ENCODE measurements at places on chromosomes 7 and 10. TPM values are rescaled to one million over a fixed set of nuclear protein-coding genes. Genes with fewer than 3 reads are reported as not detected.
A peak's percentile ranks its signal among the peaks of the same experiment; 100 is the strongest.

The LDB3 gene
- total RNA-seq: 3.2 TPM

The SLC16A9 gene
- 2.3 TPM for total RNA-seq

The OR9A2 gene
- total RNA-seq: not detected

The SPDYE16 gene
- total RNA-seq: not detected

The ZCWPW1 gene
- 7.2 TPM for total RNA-seq

The PPP1R17 gene
- not detected for total RNA-seq

The CHCHD1 gene
- 18.7 TPM for total RNA-seq

The DNA2 gene
- total RNA-seq: 6.2 TPM

GRCh38 chr7:143382791-143383641 is 1.9 kb downstream of the ZYX start:
- DNase-seq: no peak

GRCh38 chr7:158617737-158618128 is 30.1 kb upstream of the PTPRN2 start:
- DNase-seq: no peak

DNA sequence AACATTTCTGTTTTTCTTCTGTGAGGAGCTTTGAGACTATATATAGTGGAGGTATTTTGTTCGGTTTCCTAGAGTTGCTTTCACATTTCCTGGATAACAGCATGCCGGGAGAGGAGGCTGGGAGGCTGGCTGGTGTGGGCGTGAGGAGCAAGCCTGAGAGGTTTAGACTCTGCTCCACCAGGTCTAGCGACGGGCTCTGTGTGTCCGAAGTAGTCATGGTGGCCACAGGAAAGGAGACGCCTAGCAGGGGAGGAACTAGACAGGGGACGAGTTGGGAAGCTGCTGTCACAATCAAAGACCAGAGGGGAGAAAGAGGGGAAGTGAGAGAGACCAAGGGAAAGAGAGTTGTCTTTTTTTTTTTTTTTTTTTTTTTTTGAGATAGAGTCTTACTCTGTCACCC is 19.6 kb downstream of the PTPRE start:
- no peak for DNase-seq

DNA sequence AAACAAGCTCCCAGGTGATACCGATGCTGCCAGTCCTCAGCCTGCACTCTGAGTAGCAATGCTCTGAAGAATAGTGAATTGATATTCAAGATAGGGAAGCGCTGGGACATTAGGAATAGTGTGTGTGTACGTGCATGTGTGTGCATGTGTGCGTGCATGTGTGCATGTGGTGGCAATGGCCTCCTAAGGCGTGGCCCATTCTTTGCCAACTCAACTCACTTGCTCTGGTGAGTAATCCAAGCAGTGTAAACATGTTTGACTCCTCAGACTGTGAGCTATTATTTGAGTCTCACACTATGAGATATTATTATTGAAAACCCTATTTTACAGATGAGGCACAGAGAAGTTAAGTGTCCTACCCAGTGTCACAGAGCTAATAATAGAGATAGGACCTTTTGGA is 186.6 kb downstream of the RAB11FIP2 start:
- no peak for DNase-seq

- no peak for DNase-seq
Measured at GRCh38 chr7:113819474-113819873, 99.3 kb downstream of the PPP1R3A start.

GRCh38 chr7:125506331-125506730 is 576.7 kb upstream of the POT1 start:
- no peak for DNase-seq

- DNase-seq: no peak
Measured at GRCh38 chr7:40810274-40810673, 675.5 kb downstream of the SUGCT start.

- DNase-seq: no peak
Measured at GRCh38 chr10:47230482-47230881, 69.5 kb upstream of the GDF10 start.

DNA sequence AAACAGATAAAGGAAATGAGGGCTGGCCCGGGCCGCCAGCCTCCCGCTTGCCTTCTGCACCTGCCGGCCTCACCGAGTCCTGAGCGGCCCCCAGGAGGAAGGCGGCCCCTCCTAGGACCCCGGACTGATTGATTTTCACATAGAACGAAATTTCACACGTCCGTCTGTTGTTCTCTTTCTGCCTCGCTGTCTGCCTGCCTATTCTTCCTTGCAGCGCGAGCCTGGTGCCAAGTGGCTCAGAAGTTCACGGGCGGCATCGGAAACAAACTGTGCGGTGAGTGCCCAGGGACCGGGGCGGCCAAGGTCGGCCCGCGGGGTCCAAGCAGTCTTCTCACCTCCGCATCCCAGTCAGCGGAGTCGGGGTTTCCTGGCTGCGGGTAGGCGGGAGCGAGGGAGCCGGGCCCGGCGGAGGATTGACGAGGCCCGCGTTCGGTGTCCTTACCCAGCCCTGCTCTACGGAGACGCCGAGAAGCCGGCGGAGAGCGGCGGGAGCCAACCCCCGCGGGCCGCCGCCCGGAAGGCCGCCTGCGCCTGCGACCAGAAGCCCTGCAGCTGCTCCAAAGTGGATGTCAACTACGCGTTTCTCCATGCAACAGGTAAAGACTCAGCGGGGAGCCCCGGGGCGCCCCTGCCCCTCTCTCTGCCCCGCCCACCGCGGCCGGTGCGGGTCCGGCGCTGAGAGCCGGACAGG is 967 bp downstream of the GAD2 start:
- DNase-seq: no peak

- peak; percentile 71 for DNase-seq
Measured at GRCh38 chr7:29988424-29989256, 961 bp downstream of the SCRN1 start.

DNA sequence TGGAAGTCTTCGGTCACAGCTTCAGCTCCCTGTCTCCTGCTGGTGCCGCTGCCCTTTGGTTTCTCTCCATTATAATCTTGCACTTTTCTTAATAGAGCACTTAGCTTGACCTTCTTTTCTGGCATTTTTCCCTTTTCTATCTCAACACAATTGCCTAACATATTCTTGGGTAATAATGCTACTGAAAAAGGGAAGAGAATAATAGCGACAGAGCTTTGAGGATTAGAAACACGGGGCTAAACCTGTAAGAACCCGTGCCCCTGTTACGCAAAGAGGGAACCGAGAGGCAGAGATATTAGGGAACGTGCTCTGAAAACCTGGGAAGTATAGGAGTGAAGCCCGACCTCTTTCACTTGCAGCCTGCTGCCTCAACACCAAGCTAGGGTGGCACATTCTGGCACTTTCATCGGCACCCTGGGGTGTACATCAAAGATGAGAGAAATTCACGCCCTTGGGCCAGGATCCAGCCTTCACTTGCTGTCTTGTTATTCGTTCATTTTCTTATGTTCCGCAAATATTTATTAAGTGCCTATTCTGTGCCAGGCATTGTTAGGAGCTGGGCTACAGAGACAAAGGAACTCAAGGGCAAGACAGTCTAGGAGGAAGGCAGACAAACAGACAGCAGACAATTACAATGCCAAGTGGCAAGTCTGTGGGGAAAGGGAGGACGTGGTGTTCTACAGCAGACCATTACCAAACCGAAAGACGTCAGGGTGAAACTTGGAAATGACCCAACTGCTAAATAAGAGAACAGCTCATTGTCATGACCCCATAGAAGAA is 33.0 kb upstream of the GALNTL5 start:
- peak; percentile 70 for DNase-seq

DNA sequence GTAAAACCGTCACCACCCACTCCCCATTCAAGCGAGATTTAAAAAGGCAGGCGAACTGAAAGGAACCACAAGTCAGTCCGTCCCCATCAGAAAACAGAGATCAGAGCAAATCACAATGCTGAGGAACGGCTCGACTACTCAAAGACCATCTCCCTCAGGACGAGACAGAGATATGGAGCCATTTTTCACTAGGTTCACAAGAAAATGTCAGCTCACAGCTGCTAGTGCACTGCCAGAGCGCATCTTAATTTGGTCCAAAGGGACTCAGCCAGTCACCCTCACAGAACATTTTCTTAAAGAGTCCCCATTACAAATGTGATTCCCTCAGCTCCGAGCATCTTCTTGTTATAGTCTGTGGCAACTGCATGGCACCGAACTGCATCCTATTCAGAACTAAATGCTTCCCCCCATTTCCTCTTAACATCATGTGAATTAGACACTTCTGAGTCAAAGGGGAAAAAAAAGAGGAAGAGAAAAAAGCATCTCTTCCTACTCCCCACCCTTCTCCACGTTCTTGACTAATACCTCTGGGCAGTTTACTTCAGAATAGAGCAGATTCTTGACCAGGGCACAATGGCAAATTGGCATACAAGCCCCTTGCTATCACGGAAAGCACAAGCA is 683.9 kb downstream of the MAGI2 start:
- DNase-seq: peak; percentile 29

- no peak for DNase-seq
Measured at GRCh38 chr10:11284291-11285085, 266.8 kb downstream of the CELF2 start.

DNA sequence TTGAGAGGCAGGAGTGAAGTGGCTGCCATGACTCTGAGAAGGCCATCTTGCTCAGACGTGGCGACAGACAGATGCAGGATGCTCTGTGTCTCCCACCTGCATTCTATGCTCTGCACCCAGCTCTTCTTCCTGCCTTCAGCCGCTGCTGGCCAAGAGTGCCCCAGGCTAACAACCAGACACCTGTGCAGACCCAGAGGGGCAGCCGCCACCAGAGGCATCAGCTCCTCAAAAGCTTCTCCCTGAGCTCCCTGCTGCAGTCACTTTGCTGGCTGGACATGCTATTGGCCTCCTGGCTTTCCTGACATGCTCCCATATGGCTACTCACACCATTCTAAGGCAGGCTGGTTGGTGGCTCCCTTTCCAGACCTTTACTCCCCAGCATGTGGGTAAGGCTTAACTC is 70.6 kb upstream of the GRB10 start:
- no peak for DNase-seq
